Occipital lobe (tissue), 3 donors: ENCODE measurements at places on chromosomes 6 and 20. TPM values are rescaled to one million over a fixed set of nuclear protein-coding genes. Genes with fewer than 3 reads are reported as not detected.

Gene MUC21
- not detected for total RNA-seq

Gene MYCT1
- total RNA-seq: 4.7 TPM

Gene FAM229B
- total RNA-seq: 22.5 TPM

Gene CD40
- 0.62 TPM for total RNA-seq

- no peak for DNase-seq
Observed at GRCh38 chr6:73790574-73790973, 94.6 kb downstream of the CD109 start.

Gene TMEM200A
- total RNA-seq: 34.0 TPM
